ENCODE measurements at places on chromosomes 3 and 15.
A peak's percentile ranks its signal among the peaks of the same experiment; 100 is the strongest.

GRCh38 chr3:43695443-43695842 lies 4.7 kb downstream of the ABHD5 start:
- no peak for DNase-seq

GRCh38 chr3:38278841-38279240 lies 3.3 kb upstream of the SLC22A14 start:
- no peak for DNase-seq

GRCh38 chr3:183822631-183823030 lies 2.7 kb downstream of the MAP6D1 start:
- DNase-seq, result no peak

DNA sequence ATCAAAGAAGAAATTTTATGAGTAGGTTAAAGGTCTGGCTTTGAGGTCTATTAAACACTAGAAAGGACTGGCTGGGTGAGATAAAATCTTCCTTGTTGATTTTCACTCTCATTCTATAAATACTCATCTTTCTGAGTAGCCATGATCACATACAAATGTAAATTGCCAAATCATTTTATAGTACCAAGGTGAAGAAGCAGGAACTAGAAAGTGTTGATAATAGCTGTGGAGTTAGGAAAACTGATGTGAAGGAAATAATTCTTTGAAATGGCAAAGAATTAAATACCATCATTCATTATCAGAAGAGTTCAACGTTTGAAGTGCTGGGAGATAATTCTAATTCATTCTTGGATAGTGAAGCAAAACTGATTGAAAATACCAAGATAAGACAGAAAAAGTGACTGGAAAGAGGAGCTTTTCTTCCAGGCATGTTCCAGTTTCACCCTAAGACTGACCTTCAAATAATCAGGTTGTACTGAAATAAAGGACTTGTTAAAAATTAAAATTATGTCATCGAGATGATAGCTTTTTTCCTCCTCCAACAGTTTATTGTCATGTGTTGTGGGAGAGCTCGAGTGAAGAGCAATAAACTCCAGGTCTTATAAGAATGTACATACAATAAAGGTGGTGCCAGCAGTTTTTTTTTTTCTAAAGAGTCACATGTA lies 17.4 kb downstream of the THBS1 start:
- no peak for DNase-seq

DNA sequence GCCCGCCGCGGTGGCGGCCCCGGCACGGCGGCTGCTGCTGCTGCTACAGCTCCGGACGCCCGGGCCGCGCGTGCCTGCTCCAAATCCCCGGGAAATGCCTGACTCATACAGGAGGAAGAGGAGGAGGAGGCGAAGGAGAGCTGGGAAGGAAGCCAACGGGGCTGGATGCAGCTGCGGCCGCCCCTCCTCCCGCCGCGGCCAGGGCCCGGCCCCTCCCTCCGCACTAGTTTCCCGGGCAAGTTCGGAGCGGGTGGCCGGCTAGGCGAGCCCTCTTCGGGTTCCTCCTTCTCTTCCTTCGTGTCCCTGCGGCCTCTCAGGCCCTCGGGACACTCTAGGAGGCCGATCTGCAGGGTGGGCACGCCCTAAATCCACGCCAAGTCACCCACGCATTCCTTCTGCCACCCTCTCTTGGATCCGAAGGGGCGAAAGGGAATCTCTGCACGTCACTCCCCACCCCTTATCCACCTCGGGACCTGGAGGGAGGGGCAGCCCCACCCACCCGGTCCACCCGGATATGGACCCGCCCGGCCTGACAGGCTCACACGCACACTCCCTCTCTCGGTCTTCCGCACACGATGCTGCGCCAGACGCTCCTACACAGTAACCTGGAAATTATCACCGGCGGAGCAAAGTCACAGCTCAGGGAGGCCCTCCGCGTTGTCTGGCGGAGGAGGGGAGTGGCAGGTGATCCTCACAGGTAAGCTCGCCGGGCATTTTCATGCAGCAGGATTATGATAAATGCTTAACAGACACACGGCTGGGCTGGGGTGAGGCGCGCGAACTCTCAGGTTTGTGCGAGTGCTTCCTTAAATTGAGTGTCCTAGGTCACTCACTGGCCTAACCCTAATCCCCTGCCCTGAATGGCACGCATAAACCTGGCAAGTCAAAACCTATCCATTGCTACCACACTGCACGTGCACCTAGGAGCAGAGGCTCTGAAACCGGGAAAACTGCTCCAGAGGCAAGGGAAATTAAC lies at the start of the genes OSBPL10 and ZNF860:
Gene OSBPL10 (minus strand): TSS at position 57 of the 976 bp plus-strand sequence. CDS start 83 bp downstream, outside the sequence.
Gene ZNF860 (plus strand): TSS at position 545 of the 976 bp plus-strand sequence. CDS start 7,330 bp downstream, outside the sequence.
- peak; percentile 81 for DNase-seq

DNA sequence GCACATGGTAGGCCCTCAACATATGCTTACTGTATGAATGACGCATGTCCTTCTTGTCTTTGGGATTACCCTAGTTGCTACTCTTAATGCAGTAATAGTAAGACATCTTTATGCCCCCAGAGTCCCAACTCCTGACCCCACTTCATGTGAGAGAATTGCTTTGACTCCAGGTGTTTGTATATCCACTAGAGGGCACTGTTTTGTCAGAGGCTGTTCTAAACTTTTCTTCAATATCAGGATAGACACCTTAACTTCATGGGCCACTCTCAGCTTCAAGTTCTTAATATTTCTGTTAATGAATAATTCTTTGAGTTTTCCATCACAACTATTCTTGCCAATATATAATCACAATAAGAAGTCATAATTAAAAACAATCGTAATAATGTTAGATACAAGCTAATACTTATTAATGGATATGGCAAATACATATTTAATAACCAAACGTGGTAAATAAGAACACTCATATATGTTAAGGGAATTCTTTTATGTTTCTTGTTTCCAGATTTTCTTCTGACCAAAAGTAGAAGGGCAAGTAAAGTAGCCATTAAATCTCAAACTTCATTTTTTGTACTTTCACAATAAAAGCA lies 337.2 kb upstream of the DNAJC19 start:
- DNase-seq, result no peak

DNA sequence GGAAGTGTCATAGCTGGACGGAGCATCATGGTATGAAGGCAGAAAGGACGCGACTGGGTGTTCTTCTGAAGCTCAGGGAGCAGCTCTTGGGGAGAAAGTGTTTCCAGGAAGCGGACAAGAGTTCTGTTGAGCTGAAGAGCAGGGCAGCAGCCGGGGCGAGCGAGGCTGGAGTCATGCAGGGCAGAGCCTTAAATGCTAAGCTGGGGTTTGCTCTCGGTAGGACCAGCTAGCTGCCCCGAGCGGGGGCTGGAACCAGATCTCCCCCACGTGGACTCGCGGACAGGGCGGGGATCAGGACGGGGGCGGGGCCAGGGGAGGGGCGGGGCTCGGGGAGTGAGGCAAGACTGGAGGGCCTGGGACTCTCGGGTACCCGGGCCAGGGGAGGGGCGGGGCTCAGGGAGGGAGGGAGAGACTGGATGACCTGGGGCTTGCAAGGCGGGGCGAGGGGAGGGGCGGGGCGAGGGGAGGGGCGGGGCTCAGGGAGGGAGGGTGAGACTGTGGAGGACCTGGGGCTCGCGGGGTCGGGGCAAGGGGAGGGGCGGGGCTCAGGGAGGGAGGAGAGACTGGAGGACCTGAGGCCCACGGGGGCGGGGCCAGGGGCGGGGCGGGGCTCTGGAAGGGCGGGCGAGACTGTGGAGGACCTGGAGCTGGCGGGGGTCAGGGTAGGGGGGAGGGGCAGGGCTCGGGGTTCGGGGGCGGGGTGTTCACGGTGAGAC lies 461 bp upstream of the FAH start:
- DNase-seq, result peak; percentile 76

DNA sequence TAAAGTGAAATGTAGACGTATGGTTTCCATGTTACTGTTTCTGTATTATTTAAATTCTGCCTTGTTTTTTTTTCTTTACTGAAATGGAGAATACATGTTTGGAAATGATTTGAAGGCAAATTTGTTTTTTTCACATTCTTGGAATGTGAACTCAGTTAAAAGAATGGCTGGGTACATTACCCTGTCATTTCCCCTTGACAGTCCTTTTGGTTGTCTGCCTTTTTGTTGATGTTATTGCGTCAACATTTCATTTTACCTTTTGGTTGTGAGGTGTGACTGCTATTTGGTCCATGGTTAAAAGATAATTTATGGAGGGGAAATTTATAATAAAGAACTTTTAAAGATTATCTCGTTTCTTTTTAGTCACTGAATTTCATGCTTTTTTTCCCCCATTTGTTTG lies 3.2 kb upstream of the GPR171 start:
- no peak for DNase-seq

GRCh38 chr3:189449084-189449483 lies 182.1 kb upstream of the TP63 start:
- DNase-seq, result no peak

GRCh38 chr15:41502795-41503668 lies 9.4 kb downstream of the ITPKA start:
- DNase-seq, result no peak

DNA sequence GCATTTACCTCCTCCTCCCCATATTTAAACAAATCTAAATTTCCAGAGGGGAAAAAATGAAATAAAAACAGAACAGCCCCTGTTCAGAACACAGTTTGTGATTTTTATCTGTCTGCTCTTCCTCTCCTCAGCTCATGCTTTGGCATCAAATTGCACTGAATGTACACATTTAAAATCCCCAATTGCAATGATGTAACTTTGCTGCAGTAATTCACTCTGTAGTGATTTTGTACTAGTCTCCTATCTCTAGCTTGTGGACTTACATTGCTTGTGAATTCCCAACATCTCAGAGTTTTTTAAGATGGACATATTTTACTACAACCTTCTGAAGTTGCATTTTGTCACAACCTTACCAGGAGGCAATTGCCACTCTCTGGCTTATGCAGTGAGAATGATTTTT lies 81.6 kb upstream of the ROBO2 start:
- no peak for DNase-seq

GRCh38 chr3:58288011-58288728 lies 17.9 kb upstream of the RPP14 start:
- no peak for DNase-seq

GRCh38 chr3:56297281-56297840 lies 170.9 kb downstream of the ERC2 start:
- DNase-seq, result no peak

GRCh38 chr3:182970811-182971418 lies 9.4 kb downstream of the DCUN1D1 start:
- DNase-seq, result no peak

GRCh38 chr3:72021531-72021930 lies 236.6 kb upstream of the PROK2 start:
- DNase-seq, result no peak

DNA sequence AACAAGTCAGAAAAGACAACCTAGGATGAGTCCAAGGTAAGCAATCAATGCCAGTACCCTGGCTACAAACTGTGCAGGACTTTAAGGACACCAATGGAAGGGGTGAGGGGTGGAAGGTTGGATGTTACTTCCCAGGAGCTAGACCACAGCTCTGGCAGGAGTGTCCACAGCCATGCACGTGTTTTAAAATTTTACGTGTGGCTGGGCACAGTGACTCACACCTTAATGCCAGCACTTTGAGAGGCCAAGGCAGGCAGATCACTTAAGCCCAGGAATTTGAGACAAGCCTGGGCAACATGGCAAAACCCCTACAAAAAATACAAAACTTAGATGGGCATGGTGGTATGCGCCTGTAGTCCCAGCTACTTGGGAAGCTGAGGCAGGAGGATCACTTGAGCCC lies 14.7 kb upstream of the HDC start:
- DNase-seq, result no peak

GRCh38 chr3:37271611-37272010 lies 97.2 kb upstream of the LRRFIP2 start:
- no peak for DNase-seq

DNA sequence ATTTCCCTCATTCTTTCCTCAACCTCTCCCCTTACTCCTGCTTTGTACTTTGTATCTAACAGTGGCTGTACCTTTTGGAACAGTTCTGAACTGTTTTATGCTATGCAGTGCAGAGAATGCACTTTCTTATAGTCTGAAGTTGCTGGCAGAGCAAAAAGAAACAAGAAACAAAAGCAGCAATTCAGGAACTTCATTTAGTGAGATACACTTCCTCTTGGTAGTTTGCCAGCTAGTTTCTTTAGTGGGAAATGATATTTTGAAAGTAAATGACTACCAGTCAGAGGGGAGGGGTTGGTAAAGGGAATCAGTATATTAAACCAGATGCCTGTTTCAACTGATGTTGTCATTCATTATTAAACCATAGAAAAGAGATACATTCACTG lies 55.0 kb upstream of the CHD2 start:
- DNase-seq, result no peak

DNA sequence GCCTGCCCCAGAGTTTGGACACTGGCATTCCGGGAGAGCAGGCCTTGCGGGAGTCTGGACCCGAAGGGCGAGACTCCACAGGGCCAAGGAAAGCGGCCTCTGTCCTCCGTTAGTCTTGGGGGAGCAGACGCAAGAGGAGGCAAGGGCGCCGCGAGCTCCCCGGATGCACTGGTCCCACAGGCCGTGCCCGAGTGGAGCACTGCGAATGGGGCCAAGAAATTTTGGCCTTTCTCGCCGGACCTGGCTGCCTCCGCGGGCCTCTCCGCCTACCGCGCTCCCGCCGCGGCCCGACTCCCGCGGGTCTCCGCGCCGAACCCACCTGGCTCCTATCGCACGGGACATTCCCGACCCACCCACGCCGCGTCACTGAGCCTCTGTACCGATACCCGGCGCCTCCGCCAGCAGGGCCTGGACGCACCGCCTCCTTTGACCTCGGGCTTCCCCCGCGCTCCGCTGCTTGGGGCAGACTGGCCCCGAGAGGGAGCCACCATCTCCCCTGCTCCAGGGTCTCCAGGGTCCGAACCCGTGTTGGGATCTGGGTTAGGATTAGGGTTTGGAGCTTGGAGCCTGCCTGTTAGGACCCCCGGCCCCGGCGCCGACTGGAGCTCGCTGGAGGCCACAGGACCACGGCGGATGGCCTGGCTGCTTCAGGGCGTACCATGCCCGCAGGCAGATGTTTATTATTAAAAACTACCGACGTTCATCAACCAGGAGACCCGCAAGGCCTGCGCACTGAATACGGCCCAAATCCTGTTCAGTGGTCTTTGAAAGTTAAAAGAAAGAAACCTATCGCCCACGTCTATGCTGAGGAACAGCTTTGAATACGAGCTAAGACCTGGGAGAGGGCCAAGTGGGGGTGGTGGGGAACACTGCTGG lies 11.7 kb downstream of the SHOX2 start:
- DNase-seq, result no peak

DNA sequence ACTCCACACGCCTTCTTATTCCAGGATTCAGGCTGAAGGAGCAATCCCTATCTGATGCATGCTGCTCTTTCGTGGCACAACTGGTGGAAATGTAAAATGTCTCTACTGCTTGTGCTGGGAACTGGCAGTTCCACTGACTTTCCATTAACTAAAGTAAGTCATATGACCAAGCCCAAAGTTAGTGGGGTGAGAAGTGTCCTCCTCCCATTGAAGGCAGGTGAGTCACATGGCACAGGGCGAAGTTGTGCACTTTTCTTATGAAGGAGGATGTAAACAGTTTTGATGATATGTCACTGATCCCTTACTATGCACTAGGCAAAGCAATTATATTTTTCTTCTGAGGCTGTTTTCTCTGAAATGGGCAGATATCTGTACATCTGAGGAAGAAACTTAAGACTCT lies 51.6 kb downstream of the SLC7A14 start:
- no peak for DNase-seq

GRCh38 chr3:158936530-158937113 lies 134.8 kb downstream of the MFSD1 start:
- DNase-seq, result no peak
